Mesenteric fat pad (tissue), 1 donor: ENCODE measurements at places on chromosomes 6 and 20. TPM values are rescaled to one million over a fixed set of nuclear protein-coding genes. Genes with fewer than 3 reads are reported as not detected.

RBBP8NL gene
- total RNA-seq, result not detected

CRISP2 gene
- total RNA-seq, result not detected

FAM217A gene
- total RNA-seq, result not detected

MAS1 gene
- total RNA-seq, result not detected

ZC3H12D gene
- 3.0 TPM for total RNA-seq

ZBP1 gene
- total RNA-seq, result 0.26 TPM

SLC22A16 gene
- 1.4 TPM for total RNA-seq

CST11 gene
- total RNA-seq, result 0.96 TPM

C20orf202 gene
- total RNA-seq, result 0.32 TPM

OR2B6 gene
- total RNA-seq, result not detected

BMP7 gene
- total RNA-seq, result 0.16 TPM

KIAA1755 gene
- 5.6 TPM for total RNA-seq

- no peak for DNase-seq
Measured at GRCh38 chr6:680251-680650, 12.7 kb downstream of the EXOC2 start.

DNA sequence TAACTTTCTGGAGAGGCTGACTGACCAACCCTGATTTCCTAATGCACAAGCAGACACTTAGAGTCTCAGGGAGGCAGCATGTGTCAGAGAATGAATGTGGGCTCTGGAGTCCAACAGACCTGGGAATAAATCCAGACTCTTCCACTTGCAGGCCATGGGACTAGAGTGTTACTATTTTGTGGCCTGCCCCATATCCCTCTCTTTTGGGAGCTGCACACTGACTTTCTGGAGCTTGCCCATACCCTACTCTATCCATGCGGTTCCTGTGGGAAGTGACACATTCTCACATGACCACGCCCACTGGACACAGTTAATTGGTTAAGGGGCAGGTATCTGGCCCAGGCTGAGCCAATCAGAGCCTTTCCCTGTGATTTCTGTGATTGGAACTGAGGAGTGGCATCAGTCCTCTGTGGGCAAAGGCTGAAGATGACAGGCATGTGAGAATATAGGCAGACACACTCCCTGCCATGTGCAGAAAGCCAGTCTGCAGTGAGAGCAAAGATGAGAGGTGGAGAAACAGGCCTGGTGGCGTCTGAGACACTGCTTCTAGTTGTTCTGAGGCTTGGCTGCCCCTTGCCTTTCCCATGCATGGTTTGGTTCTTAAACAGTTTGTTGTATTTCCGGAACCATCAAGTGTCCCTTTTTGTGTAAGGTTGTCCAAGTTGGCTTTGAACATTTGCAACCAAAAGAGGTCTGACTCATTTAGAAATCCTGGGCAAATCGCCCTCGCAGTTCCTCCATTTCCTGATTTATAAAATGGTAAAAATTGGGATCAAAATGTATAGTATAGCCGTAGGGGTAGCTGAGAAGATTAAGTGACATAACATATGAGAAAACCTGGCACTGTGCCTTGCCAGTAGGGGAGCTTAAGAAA lies 125.6 kb downstream of the CDC5L start:
- peak; percentile 37 for DNase-seq

DNA sequence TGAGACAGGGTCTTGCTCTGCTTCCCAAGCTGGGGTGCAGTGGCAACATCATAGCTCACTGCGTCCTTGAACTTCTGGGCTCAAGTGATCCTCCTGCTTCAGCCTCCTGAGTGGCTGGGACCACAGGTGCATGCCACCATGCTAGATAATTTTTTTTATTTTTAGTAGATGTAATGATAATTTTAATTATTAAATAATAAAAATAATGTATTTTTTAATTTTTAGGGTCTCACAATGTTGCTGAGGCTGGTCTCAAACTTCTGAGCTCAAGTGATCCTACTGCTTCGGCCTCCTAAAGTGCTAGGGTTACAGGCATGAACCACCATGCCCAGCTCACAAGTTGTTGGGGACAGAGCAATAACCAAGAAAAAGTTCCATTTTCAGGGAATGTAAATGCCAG lies 138.0 kb upstream of the RALGAPA2 start:
- DNase-seq, result no peak

DNA sequence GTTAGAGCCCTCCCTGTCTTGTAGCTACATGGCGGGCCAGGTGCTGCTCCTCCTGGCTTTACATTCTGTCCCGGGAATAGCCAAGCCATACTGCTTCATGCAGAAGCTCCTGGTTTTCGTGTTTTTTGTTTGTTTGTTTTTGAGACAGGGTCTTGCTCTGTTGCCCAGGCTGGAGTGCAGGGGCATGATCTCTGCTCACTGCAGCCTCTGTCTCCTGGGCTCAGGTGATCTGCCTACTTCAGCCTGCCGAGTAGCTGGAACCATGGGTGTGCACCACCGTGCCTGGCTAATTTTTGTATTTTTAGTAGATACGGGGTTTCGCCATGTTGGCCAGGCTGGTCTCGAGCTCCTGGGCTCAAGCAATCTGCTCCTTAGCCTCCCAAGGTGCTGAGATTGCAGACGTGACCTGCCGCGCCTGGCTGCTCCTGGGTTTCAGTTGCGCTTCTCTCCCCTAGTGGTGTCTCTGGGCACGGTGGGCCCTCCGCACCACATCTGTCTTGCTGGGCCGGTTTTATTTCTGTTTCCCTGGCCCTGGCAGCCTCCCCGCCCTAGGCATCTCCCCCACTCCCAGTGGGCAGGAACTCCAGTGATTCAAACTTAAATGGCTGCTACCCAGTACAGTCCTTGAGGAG lies 12.9 kb downstream of the CDYL start:
- no peak for DNase-seq

DNA sequence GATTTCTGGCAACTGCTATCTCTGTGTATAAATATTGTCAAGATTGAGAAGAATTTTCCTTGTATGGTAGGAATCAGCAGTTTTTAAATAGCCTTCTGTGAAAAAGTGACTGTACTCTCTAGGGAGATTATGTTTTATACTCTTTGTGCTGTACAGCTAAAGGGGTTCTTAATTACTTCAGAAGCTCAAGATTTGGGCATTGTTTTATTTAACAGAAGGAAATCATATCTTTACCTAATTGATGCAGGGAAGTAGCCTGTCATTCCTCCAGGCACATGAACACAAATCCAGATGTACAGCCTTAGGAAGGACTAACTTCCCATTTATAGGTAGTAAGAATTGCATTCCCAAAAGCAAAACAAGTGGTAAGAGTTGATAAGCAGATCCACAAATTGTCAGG lies 1.3 kb downstream of the CALHM5 start:
- DNase-seq, result no peak

- no peak for DNase-seq
Measured at GRCh38 chr6:72272958-72273357, 348.9 kb upstream of the KCNQ5 start.

DNA sequence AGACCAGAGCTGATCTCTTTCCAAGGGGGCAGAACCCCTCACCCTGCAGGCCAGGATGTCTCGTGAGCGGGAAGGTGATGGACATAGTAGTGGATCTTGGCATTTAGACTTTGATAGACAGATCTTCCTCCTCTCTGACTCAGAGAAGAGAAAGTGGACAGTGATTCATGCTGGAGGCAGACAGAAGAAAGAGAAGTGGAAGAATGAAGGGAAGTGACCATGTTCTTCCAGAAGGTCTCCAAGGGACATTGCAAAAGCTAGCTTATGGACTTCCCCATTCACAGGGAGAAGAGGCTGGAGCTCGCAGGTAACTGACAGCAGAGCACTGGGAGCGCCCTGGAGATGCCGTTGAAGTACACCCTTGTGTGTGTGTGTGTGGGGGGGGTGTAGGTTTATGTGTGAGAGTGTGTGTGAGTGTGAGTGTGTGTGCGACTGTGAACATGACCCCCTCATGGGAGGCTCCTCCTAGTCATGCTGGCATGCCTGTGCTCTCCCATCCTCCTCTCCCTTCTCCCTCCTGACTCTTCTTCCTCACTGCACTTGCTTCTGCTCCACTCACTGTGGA lies 8.0 kb upstream of the RAET1L start:
- DNase-seq, result no peak

GRCh38 chr20:63895952-63896263 lies 982 bp downstream of the DNAJC5 start:
- DNase-seq, result no peak

DNA sequence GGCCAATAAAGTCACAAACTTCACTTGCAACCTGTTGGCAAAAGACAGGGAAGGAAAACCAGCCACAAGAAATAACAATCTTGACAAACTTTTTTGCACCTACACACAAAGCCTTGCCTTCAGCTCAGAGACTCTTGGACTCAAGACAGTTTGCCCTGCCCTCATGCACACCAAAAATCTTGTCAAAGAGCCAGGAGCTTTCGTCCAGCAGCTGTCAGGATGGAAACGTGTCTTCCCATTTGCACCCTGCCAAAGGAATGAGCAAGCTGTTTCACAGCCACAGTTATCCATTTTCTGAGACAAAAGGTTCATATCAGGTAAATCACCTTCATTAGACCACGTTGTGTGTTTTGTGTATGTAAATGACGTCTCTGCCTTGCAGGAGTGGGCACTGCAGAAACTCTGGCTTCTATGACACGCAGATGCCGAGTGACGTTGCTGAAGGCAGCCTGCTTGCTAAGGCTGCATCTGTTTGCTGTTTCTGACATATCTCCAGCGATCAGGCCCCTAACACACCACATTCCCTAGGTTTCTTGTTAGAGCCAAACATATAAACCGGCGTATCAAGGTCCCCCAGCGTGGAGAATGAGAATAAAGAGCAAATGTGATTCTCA lies 193.4 kb downstream of the SYNDIG1 start:
- DNase-seq, result no peak

DNA sequence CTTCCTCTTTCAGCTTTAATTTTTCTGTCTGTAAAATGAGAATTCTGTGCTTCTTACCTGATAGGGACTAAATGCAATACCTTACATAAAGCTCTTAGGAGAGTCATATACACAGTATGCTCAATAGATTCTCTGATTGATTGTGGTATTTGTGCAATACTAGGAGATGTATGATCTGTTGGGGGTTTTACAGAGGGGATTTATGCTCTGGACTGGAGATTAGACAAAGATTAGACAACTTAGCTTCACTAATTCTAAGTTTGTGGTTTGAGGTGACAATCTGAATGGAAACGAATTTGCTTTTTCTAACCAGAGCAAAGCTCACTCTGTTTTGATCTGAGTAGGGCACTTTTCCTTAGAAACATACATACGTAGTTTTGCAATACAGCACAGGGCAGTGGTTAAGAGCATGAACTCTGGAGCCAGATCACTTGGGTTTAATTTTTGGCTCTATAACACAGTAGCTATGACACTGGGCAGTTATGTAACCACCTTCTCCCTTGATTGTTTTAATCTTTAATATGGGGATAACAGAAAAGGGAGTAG lies 126.2 kb downstream of the RNF144B start:
- no peak for DNase-seq

DNA sequence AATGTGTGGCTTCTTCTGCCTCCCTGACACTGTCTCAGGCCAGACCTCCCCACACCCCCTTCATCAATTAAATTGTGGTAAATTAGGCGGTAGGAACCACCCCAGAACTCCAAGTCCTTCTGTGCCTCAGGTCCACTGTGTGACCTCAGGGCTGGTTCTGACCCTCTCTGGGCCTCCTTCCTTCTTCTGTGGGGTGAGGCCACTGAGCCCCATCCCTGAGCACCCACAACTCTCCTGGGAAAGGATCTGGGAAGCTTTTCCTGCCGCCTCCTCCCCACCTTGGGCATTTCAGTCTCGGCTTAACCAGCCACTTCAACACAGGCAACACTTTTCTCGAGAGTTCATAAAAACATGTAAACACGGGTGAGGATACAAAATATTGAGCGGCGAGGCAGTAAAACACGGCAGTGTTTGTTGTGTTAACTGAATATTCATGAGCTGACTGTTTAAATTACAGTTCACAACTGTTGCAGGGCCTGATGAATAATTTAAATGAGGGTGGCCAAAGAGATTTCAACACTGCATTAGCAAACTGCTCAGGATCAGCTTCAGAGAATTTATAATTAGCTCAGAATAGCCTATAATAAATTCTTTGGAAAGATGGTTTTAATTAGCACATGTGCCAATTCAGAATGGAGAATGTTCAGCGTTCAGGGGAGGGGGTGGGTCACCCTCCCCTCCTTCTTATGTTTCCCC lies 112.1 kb downstream of the TOX2 start:
- DNase-seq, result peak; percentile 24

GRCh38 chr6:116616737-116617053 lies 416 bp downstream of the RSPH4A start:
- no peak for DNase-seq
